A172 (cell line): ENCODE measurements at places on chromosomes 13 and 19.

DNA sequence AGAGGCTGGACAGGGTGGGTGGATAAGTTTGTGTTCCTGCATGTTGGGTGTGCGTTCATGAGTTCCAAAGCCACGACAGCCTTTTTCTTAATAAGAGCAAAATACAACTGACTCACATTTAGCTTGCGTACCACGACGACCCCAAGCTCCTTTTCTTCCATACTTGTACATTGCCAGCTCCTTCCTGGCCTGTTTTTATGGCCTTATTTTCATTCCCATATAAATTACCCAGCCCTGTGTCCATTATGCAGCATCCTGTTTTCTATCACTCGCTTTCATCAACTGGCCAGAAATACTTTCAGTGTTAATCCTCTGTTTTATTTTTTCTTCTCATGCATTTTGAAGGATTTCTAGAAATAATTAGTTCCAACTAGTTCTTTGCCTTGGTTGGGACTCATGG lies 499.1 kb downstream of the FOXO1 start:
- DNase-seq, result no peak

DNA sequence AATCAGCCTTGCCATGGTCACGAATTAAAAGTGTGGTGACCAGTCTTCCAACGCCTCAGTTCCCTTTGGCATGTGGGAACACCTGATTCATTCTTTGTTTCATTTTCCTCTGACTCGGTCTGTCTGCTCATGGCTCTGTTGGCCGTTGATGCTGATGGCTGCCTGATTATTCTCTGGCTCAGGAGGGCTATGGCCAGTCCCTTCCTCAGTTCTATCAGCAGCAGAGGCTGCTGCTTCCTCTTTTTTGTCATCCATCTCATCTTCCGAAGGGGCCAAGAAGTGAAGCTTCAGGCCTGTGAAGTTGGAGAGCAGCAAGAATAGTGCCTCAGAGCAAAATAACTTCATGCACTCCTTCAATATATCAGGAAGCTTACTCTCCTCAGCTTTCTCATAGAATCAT lies 9.5 kb upstream of the MLNR start:
- DNase-seq, result no peak

DNA sequence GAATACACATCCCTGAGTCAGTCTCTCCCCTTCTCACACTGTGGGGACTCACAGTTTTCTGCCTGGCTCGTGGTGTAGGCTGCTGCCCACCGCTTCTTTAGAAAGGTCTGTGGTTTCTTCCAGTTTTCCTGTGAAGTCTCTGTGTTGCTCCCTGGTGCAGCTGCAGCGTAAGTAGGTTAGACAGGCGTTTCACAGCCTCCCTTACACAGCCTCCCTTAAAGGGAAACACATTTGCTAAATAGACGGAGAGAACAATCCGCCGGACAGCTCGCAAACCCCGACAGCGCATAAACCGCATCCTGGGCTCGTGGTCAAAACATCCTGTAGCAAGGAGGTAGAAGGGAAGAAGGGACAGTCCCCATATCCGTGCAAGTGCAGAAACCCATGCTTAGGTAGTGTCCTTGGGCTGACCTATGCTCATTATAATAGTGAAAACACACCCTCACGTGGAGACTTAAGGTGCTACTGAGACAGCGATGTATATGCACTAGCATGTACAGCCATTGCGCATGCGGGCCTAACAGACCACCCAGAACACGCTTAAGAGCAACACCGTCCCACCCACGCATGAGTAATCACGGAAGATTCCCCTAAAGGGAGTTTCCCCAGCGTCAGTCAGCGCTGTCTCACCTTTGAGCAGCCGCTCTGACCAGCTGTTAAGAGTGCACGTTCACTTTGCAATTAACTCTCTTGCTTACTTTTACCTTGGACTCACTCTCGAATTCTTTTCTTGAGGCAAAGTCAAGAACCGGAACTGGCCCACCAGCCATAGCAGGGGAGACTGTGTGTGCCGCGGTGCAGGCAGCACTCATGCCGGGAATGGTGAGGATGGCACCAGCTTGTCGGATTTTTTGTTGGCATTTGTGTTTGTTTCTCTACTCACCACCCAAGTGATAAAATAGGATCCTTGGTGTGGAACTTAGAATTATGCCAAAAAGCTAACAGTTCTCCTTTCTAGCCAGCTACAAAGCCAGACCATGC lies 16.6 kb downstream of the SIGLEC8 start:
- peak; percentile 8 for DNase-seq

GRCh38 chr13:40579535-40579934 lies 86.9 kb downstream of the FOXO1 start:
- DNase-seq, result no peak

GRCh38 chr13:103895835-103896531 lies 829.8 kb upstream of the SLC10A2 start:
- no peak for DNase-seq

GRCh38 chr19:38457202-38457601 lies 23.7 kb downstream of the RYR1 start:
- DNase-seq, result no peak

- peak; percentile 44 for DNase-seq
These were observed at the start of gene EPSTI1 for GRCh38 chr13:42991898-42992763. Gene EPSTI1, minus strand, starts transcription at chr13:42992241. Its CDS starts 76 bp downstream, at chr13:42992165.

- no peak for DNase-seq
These were observed at the start of gene POU2F2 for GRCh38 chr19:42132030-42132628. Gene POU2F2, minus strand, starts transcription at chr19:42132446. Its CDS starts 35 bp downstream, at chr19:42132411.

DNA sequence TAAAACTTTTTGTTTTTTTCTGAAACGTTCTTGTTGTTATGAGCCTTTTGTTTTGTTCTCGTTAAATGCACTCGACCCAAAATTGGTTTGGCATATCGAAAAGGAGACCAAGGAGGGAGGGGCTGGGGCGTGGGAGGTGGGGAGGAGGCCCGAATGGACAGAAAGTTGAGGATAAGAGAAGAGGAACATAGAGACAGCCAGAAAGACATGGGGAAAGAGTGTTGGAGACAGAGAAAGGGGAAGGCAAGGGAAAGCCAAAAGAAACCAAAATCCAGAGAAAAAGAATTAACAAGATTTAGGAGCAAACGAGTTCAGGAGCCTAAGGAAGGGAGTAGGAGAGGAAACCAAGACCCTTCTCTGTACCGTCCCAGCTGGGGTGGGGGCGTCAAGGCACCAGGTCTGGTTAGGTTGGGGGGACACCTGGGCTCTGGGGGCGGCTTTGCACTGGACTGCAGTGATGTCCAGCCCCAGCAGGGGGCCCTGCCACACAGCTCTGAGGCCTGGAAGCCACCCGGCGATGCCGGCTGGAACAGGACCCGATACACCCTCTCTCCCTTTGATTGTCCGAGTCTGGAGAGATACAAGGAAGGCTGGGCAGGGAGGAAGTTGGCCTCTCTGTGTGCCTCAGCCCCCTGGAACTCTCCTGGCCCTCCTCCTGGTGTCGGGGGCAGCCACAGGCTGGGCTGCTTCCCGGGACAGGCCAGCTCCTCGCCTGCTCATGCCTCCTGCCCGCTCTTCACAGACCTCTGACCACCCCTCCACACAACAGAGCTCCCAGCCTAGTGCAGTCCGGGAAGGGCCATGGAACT lies 11.6 kb upstream of the ASF1B start:
- DNase-seq, result peak; percentile 40

DNA sequence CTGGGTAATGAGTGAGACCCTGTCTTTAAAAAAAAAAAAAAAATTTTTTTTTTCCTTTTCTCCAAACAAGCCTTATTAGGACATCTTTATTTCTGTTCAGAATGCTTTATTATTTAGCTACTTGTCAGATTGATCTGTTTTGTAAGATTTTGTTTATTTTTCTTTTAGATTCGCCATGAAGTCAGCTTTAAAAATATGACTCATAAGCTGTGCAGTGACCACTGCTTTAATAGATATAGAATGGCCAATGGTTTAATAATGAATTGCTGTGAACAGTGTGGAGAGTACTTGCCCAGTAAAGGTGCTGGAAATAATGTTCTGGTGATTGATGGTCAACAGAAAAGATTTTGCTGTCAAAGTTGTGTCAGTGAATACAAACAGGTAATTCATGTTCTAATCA lies 47.7 kb downstream of the ZMYM2 start:
- peak; percentile 7 for DNase-seq

GRCh38 chr13:106176117-106176516 lies 359.3 kb downstream of the EFNB2 start:
- peak; percentile 54 for DNase-seq

DNA sequence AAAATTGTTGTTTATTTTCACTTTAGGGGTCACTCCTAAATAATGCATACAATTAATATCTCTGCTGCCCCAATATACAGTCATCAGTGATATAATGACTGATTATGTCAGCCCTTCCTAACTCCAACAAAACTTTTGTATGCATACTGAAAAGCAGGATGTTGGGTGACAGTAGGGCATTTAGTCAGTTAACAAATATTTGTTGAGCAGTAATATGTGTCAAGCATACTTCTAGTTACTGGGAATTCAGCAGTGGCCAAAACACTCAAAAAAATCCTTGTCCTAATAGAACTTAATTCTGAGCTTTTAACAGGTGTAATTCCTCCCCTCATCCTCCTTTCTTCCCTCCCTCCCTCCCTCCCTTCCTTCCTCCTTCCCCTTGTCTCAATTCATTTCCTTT lies 560.7 kb upstream of the KLHL1 start:
- no peak for DNase-seq

DNA sequence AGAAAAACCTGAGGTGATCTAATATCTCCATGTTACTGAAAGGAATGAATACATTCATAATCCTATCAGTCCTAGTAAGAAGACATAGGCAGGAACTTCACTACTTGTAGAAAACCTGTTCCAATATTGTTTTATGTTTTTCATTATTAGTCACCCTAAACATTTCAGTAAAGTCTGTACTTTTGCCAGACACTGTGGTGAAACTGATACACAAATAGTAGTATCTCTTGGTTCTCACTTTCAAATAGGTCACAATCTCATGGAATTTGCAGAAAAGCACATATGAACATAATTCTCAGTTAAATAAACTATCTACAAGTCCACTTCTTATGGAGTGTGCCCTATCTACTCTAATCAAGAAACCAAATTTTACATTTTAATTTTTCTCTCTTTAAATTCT lies 88.3 kb upstream of the PCDH9 start:
- no peak for DNase-seq

DNA sequence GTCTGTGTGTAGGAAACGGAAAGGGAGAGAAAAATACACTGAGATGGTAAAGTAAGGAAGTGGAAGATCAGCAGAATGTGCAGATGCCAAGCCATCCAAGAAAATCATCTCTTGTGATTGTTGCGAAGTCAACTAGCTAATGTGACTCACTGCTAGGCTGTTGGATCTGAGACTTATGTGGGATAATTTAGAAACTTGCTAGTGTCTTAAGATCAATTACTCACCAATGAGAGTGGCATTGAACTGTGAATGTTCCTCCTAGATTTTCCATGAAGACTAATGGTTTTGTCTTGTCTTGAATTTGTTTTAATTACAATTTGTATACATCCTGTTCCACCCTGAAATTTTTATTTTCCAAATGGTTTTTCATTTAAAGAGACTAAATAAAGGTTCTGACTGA lies 771.6 kb downstream of the EFNB2 start:
- DNase-seq, result no peak

DNA sequence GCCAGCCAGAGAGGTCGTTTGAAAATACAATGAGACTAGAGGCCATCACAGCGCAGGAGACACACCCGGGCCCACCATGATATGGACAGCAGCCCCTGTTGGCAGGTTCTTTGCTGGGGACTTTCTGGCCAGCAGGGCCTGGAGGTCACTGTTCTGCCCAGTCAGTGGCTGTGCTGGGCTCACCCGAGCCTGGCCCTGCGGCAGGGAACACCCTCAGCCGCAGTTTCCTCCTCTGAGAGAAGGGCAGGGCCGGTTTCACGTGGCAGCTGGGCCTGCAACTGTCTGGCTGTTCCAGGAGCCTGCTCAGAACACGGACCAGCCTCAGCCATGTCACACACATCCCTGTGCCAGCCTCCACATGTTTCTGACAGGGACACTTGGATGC lies 39.4 kb downstream of the ADPRHL1 start:
- DNase-seq, result no peak

DNA sequence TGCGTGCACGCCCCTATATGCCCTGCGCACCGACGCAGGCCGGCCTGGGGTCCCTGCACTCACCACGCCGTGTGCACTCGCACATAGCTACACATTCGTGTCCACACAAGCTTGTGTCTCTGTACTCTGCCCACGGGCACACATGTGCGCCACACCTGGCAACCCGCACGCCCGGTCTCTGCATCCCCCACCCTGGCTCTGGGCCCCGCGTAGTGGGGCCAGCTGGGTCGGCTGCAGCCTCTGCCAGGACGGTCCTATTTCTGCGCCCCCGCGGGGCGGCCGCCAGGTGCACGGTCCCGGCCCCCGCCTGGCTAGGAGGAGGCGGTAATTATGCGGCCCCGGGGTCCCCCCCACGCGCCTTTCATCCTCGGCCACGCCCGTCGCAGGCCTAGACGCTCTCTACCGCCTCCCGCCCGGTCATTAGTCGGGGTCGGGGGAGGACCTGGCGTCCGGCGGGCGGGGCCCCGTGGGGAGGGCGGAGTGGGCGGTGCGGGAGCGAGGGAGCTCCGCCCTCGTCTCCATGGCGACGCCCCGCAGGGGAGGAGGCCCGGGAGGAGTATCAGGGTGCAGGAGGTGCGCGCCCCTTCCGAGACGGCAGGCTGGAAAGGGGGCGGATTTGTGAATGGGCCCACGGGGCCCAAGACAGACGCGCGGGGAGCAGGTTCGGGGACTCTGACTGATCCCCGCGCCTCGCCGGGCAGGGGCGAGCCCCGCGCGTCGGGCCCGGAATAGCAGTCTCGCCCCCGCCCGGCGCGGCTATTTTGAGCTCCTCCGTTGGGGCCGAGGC lies 2.8 kb upstream of the CIRBP start:
- DNase-seq, result peak; percentile 87

- peak; percentile 42 for DNase-seq
These were observed 41.1 kb downstream of the ARHGAP35 start for GRCh38 chr19:46901701-46902401.

- DNase-seq, result no peak
These were observed 41.6 kb downstream of the IFT88 start for GRCh38 chr13:20608438-20609020.

GRCh38 chr13:113087923-113088690 lies 17.5 kb upstream of the F7 start:
- no peak for DNase-seq

GRCh38 chr19:18097217-18097992 lies at the start of gene MAST3:
Gene MAST3, plus strand, starts transcription at chr19:18097778. Its CDS starts 15 bp downstream, at chr19:18097793.
- peak; percentile 74 for DNase-seq

DNA sequence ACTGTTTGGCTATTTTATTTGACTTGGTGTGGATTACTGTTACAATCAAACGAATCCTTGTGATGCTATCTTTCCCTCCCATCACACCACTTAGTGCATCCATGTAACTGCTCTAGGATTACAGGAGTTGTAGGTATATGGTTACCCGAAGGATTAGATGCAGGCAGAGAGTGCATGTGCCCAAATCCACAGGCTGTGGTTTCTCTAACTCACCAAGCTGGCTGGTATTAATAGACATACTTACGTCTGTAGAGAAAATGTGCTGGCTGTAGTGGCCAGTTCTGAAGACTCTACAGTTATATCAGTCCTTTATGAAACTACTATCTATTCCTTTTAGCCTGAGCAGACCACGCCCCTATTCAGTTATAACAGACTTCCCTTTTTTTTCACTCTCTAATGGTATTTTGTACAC lies 1.1 kb upstream of the HMGB1 start:
- peak; percentile 33 for DNase-seq

- DNase-seq, result peak; percentile 95
These were observed 13.9 kb upstream of the CACNG6 start for GRCh38 chr19:53977429-53977990.

GRCh38 chr19:41646589-41647204 lies 19.8 kb upstream of the CEACAM4 start:
- no peak for DNase-seq

GRCh38 chr13:27534981-27535380 lies 84.6 kb upstream of the MTIF3 start:
- DNase-seq, result no peak
